ENCODE measurements at places on chromosomes 11 and 22. TPM values are rescaled to one million over a fixed set of nuclear protein-coding genes. Genes with fewer than 3 reads are reported as not detected.

Gene DDTL
- total RNA-seq, result not detected

DNA sequence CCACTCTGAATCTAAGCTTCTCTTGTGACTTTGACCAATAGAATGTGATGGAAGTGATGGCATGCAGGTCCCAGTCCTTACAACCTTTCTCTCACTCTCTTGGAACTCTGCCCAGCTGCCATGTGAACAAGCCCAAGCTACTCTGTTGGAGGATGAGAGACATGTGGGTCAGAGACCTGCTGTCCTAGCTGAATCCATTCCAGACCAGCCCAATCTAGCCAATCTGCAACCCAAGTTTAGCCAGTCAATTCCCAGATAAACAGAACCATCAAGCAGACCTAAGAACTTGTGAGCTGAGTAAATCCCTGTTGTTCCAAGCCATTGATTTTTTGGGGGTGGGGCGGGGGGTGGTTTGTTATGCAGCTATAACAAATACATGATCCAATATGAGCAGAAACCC lies 69.2 kb upstream of the GRK3 start:
- peak; percentile 66 for DNase-seq

GRCh38 chr11:77503006-77503405 lies 29.1 kb upstream of the PAK1 start:
- DNase-seq, result no peak

Gene CLTCL1
- 4.5 TPM for total RNA-seq

Gene GDPD4
- 10.2 TPM for total RNA-seq

DNA sequence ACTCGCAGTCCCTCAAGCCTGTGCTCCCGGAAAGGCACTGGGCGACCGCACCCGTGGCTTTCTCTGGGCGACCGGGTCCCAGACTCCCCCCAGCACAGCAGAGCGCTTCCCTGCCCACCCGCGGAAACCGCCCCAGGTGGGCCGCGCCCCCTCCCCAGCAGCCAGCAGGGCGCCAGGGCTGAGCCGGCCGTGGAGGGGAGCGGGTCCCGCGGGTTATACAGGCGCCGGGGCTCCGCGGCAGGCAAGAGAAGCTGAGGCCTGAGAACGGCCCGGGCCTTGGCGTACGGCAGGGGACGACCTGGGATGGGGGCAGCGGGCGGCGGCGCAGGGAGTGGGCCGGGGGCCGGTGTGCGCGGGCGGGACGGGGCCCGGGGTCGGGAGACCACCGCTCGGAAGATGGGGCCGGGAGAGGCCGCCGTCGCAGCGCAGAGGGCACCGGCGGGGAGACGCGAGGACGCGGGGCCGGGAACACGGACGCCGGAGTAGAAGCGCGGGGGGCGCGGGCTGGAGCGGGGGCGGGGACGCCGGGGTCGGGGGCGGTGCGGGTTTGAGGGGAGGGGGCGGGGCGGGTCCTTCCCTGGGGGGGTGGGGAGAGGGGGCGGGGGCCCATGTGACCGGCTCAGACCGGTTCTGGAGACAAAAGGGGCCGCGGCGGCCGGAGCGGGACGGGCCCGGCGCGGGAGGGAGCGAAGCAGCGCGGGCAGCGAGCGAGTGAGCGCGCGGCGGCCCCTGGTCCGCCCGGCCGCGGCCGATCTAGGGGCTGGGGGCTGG lies at the start of gene MDK:
MDK (plus strand) TSS at position 622 of the 771 bp plus-strand sequence. CDS start 389 bp downstream, outside the sequence.
- DNase-seq, result no peak

Gene FGF3
- not detected for total RNA-seq

Gene NELL1
- total RNA-seq, result not detected

DNA sequence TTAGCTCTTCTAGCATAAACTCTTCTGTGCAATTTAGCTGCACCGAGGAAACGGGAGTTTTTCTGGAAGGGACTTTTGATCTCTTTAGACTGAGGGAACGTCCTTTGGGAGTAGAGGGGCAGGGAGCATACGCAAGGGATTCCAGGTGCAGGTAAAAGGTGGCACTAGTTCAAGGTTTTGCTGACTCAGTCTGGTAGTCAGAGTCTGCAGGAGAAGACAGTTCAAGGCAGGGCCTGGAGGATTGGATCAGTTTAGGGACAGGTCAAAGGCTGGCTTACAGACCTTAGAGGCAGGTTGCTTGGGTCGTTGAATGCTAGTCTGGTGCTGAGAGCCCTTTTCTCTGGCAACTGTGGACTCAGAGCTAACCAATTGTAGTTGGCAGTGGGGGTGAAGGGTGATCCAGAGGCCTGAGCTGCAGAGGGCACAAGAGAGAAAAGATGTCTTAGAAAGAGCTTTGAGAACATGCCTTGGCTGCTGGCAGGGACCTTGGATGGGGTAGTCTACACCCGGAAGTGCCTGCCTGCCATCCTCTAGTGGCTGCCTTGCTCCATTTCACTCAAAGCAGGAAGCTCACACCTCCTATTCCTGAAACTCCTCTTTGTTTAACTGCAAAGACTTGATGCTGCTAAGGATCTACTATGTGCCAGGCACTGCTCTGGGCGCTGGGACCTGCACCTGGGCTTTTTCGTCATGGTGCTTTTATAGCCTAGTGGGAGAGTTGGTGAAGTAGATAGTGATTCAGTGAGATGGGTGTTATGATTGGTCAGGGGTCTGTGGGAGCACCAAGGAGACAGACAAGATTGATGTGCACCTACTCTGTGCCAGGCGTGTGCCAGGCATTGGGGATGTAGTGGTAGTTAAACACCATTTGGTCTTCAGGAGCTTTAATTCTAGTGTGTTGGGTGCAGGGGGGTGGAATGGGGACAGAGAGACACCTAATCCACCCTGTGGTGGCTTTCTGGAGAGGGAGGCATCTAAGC lies 17.1 kb downstream of the MIAT start:
- DNase-seq, result no peak

DNA sequence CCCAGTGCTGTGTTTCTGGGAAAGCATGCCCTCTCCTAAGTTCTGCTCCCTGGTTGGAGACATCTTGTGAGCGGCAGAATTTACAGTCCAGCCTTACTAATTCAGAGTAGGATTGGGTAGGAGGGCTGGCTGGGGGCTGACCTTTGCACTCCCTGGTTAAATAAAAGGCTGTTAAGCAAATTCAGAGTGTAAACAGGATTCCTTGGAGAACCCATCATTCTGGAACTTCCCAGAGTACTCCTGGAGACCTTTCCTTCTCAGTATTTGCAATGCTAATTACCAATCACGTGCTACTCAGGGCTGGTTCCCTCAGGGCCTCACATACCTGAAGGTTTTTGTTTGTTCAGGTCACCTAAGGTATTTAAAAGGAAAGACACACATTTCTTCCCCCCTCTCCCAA lies 340.2 kb downstream of the TBC1D22A start:
- no peak for DNase-seq

Gene TEX54
- total RNA-seq, result not detected

DNA sequence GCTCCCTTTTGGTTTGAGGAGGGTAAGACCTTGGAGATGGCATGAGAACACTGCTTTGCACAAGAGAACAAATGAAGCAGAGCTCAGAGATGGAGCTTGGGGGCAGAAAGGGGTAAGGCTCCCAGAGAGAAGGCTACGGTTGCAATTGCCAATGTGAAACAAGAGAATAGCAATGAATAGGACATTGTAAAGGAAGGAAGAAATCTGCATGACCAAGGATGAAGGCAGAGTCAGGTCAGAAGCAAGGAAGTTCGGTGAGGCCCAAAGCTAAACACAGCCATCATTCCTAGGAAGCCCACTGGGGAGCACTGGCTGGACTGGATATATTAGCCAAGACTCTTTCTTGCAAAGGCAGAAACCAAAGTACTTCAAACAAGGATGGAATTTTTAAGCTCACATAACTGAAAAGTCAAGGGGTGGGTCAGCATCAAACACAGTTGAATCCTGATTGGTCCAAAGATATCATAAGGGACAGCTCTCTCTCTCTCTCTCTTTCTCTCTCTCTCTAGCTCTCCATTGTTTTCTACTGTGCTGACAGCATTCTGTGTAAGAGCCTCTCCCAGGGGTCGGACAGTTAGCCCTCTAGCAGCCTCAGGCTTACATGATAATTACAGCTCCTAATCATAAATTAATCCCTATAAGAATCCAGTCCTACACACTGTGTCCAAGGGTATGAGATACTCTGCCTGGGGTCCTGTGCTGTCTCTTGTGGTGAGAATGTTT lies 484.3 kb downstream of the SOX6 start:
- no peak for DNase-seq

Gene KIAA1671
- total RNA-seq, result 38.9 TPM

Gene VWCE
- total RNA-seq, result 20.6 TPM

Gene APOL4
- 0.60 TPM for total RNA-seq

Gene CST6
- not detected for total RNA-seq

DNA sequence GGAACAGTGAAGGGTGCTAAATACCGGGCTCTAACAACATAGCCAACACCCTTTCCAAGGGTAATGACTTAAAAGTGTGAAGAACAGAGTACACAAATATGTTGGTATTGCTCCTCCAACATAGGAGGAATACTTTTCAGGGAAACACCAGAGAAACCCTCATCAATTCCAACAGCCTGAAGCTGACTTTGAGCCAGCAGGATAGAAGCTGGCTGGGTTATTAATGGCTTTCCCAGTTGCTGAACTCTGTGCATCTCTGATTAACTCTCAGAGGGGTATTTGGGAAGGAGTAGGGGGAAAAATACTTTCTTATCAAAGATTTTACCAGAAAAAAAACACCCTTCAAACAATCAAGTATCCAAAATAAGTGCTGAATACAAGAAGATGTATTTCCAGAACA lies 95.6 kb downstream of the AMBRA1 start:
- no peak for DNase-seq

Gene TENM4
- 0.08 TPM for total RNA-seq

DNA sequence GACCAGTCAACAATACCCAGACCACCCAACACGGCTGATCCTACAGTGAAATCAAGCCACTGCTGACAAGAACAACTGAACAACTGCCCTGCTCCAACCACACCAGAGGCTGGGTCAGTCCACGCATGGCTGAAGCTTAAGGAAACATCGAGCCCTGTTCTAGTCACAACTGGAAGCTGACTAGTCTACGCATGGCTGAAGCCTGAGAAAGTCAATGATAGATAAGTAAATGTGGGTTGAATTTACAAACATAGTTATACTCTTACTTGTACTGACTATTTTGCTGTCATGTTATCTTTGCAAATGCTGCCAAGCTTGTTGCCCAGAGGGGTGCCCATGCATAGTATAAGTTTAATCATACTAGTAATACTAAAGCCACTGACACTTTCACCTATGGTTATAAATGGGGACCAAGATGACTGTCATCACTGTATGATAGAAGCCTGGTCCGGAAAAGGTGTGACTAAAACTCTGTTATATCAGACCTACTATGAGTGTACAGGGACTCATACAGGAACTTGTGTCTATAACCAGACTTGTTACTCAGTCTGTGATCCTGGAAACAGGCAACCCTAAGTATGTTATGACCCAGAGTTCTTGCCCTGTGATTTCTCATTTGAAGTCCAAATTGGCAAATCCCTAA lies 43.4 kb upstream of the GLYAT start:
- no peak for DNase-seq

Gene MAP6
- 0.33 TPM for total RNA-seq

Gene FBLN1
- total RNA-seq, result 3.8 TPM

DNA sequence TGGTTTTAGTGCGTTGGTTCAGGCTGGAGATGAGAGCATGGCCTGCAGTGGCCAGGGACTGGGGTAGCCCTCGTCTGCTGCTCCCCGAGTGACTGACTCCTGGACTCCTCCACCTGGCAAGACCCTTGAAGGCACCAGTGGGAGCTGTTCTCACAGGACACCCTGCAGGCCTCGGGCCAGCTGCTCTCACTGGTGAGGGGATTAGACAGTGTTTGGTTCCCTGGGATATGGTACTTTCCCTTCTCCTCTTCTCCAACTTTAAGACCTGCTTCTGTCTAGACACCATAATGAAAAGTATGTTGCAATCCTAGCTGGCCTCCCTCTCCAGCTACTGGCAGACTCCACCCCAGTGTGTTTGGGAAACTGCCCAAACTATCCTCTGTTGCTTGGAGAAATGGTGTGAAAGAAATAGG lies 168.8 kb upstream of the CADM1 start:
- no peak for DNase-seq

GRCh38 chr11:113106507-113106906 lies 145.3 kb downstream of the NCAM1 start:
- DNase-seq, result no peak

Gene EFEMP2
- total RNA-seq, result 6.0 TPM

DNA sequence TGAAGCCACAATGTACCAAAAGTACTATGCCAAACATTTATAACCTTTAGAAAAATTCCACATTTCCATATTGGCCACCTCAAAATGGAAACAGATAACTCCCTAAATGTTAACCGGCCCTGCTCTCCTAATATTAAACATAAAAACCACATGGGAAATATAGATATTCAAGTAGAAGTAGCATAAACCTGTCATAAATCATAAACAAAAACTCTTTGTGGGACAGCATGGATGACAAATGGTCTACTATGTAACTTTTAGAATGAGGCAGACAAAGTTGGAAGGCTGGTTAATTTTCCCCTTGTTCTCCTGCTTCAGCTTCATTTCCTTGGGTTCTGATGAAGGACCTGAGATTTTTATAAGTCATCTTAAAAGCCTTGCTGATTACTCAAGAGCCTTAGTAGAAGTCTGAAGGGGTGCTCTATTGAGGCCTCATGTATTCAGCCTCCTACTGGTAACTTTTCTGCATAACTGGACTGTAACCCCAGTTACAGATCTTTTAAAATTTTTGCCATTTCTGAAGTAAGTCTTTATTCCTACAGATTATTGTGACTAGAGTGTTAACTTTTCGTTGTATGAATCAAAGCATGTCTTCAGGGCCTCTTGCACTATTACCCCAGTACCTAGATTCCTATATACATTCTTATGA lies 116.4 kb downstream of the STIM1 start:
- DNase-seq, result no peak

DNA sequence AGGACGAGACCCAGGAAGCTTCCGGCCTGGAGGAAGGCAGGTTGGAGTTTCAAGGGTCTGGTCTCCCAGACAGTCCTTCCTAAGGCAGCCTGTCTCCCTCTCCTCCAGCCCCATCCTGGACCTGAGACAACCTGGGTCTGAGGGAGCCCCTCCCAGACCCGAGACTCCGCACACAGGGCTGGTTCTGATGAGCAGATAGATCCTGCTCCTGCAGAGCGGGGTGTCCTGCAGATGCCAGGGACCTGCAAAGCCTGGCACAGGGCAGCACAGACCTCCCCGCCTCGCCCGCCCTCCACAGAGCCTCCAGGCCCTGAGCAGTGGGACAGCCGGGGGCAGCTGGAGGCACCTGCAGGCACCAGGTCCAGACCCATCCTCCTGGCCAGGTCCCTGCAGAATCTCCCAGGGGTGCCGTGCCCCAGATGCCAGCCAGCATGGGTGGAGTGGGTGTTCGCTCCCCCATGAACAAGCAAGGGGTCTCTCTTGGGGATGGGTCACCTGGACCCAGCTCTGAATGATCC lies 7.8 kb downstream of the PIM3 start:
- DNase-seq, result peak; percentile 52

GRCh38 chr11:66847461-66848232 lies 4.4 kb downstream of the RCE1 start:
- no peak for DNase-seq

DNA sequence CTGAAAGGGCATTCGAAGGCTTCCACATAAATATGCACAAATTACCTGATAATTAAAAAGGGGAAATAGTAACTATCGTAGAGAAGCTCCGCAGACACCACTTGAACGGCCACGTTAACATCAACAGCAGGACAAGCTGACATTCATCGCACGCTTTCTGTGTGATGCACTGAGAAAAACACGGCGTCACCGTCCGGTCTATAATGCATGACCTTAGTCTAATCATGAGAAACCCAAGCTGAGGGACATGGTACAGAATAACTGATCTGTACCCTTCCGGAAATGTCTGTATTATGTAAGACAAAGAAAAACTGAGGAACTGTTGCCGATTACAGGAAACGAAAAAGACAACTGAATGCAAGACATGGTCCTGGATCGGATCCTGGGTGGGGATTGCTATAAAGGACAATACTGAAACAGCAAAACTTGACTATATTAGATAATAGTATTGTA lies 678 bp upstream of the RANGAP1 start:
- DNase-seq, result no peak

GRCh38 chr22:37951305-37951704 lies 2.1 kb downstream of the C22orf23 start:
- DNase-seq, result no peak
